Psoas muscle (tissue), 8 donors: ENCODE measurements at places on chromosomes 5 and 9. TPM values are rescaled to one million over a fixed set of nuclear protein-coding genes. Genes with fewer than 3 reads are reported as not detected.

DNA sequence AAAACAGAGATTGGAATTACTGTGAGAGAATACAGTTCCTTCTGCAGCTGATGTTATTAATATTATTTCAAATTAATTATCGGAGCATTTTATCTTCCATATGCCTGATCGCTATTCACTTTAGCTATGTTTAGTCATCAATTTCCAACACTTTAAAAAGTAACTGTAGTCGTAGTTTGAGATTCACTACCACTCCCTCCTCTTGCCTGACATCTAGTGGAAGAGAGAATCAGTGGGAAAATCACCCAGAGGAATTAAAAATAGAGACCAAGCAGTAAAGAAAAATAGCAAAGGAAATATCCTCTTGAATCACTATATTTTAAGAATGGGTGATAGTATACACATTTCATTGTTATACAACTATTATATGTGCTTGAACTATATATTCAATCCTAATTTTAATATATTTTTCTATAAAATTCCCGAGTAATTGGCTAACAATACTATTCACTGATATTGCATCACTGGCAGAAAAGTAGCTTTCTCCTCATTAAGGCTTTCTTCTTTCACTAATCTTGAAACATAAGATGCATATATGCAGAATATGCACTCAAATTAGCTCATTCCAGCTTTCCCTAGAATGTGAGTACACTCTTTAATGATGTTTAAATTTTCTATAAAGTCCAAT is 708.7 kb downstream of the CDH9 start:
- no peak for DNase-seq

GRCh38 chr9:112726428-112726827 is 8.5 kb upstream of the INIP start:
- DNase-seq: no peak

DNA sequence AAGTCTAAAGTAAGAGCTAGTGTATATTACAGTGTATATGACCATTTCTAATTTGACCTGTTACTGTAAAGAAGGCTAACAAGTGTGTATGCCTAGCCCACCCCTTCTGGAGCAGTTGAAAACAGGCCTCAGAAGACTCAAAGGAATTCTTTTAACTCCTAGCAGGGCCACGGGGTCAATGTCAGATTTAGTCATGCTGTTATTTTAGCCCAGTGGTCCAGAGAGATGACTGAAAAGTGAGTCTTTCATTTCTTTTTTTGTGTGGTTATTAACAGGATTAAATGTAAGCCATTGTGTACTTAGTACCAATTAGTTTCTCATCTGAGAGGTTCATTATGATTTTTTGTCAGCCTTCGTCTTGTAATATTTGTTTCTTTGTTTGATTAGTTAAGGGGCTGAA is 24.4 kb downstream of the ZCCHC7 start:
- DNase-seq: no peak

DNA sequence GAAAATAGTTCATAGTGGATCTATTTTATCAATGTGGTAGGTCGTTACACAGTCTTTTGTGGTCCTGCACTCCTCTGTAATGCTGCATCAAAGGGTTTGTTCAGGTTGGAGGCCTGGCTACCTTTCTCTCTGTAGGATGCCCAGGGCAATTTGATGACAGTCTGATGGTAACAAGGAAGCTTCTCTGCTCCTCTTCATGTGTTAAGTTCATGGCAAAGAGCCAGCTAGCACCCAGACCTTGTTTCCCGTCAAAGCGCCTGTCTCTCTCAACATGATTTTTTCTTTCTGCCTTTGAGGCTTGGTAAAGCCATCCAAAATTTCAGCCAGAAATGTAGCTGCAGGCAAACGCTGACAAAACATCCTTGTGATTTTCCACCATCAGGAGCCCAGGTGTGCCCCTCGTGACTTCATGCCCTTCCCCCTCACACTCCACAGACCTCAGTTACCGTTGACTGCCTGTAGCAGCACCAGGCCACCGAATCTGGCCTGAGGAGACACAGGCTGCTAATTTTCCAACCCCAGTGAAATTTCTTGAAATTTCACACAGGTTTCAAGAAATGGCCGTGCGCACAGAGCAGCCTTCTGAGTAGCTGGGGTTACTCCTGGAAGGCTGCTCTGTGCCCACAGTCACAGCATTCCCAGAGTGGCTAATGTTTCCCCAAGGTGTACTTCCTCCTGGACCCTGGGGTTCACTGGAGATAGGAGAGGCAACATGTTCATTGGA is 292.7 kb downstream of the CWC27 start:
- DNase-seq: no peak

DNA sequence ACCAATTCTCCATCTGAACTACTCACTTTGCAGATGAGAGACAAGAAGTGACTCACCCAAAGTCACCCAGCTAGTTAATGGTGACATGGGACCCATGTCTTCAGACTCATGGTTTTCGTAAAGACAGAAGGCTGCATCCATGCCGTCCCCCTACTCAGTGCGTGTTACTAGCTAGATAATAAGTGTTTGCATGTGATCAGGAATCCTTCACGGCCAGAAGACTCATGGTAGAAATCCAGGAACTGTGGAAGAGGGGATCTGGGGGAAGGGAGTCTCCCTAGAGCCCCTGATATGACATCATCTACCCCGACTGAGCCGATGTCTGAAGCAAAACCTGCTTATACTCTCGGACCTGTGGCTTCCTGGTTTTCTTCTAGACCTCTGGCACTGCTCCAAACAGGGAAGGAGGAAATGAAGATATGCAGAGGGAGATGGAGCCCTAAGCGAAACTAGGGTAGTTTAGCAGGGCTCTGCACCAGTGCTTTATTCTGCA is 3.3 kb downstream of the RNF183 start:
- DNase-seq: no peak

- DNase-seq: no peak
Measured at GRCh38 chr5:41837793-41838192, 32.4 kb downstream of the OXCT1 start.

DNA sequence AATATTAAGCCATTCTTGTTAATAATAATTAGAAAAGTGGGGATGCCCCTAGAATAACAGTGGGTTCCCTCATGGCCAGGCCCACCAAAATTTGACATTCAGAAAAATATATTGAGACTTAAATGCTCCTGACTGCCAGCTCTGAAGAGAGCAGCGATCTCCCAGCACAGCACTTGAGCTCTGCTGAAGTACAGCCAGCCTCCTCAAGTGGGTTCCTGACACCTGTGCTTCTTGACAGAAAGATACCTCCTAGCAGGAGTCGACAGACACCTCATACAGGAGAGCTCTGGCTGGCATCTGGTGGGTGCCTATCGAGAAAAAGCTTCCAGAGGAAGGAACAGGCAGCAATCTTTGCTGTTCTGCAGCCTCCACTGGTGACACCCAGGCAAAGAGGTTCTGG is 261.5 kb downstream of the DTWD2 start:
- no peak for DNase-seq

DNA sequence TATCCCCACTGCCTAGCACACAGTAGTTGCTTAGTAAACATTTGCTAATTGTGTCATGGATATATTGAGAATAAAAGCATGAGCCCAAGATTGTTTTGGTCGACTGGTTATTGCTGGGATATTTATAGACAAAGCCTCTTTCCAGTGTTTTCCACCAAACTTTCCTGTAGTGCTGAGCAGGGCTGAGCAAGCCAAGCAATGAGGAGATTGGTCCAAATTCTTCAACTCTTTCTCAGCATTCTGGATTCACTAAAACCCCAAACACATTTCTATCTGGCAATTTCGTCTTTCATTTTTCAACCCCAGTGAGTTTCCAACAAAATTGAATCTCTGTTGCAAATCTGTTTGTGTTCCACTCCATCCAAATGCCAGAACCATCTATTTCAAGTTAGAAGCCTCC is 31.9 kb upstream of the TARS1 start:
- DNase-seq: no peak

GRCh38 chr9:120845255-120845654 is 2.5 kb upstream of the PSMD5 start:
- no peak for DNase-seq

DNA sequence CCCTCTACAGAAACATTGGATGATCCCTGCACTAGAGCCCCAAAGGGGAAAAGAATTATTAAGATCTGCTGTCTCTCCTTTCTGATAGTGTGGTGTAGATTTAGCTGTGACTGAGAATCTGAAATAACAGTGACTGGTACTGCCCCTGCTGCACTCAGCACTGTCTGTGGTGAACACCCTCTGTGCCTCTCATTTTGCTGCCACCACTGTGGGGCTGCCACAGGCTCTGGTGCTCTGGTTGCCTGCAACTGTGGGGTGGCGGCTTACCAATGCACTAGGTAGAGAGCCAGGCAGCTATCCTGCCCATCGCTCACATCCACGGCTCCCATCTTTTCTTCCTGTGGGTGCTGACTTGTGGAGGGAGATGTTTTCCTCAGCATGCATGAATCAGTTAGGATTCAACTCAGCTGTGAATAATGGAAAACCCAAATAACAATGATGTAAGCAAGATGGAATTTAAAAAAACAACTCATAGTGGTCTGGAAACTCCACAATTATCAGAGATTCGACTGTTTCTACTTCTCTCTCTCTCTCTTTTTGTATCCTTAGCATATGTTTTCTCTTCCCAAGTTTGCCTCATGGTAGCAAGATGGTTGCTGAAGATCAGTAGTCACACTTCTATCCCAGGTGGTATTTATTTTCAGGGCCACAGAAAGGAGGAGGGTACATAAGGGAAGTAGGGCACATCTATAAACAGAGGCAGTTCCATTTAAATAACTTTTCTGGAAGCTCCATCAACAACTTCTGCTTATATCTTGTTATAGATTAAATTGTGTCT is 99.8 kb upstream of the DAP start:
- DNase-seq: no peak

DNA sequence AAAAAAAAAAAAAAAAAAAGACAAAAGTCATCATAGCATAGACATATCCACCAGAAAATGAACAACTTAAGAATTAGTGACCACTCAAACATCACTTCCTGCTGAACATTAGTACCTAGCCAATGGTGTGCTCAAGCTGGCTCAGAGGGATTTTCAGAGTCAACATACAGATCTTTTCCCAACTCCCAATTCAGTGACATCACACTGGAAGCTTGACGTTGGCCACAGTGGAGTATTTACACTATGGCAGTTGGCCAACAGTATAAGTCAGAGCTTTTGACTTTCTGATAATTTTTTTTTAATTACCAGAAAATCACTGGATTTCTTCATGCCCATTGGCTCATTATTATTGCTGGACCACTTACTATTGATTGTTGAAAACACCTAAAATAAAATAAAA is 383.5 kb downstream of the ARHGEF28 start:
- no peak for DNase-seq

- DNase-seq: no peak
Measured at GRCh38 chr5:89241186-89241585, 358.2 kb upstream of the MEF2C start.

DNA sequence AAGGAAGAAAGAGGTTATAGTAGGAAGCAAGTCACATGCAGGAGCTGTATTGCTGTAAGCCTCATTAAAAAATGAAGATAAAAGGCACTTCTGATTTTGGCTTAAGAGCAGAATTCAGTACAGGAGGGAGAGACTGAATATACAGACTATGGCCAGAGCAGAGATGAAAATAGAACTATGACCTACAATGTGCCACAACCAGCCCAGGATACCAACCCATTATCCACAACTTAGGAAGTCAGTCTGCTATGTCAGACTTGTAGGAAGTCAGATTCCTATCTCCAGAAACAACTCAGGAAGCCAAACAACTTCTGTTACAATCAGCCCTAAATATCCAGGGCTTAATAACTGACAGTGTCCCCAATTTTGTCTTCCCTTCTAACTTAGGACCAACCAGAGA is 156.2 kb upstream of the ANKH start:
- DNase-seq: no peak

DNA sequence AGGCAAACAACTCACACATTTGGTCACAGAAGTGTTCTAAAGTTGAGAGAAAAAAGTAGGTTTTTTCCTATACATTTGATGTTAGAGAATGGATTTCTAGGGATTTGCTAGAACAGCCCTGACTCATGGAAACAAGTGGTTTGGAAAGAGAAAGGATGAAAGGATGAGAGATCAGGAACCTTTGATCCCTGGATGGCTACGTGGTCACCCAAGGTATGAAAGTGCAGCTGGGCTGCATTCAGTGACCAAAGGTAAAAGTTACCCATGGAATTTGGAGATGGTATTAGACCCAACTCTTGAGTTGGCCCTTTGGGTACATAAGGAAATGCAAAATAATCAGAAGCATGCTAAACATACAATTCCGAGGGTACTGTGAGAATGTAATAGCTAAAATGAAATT is 61.3 kb upstream of the SPIN1 start:
- no peak for DNase-seq

DNA sequence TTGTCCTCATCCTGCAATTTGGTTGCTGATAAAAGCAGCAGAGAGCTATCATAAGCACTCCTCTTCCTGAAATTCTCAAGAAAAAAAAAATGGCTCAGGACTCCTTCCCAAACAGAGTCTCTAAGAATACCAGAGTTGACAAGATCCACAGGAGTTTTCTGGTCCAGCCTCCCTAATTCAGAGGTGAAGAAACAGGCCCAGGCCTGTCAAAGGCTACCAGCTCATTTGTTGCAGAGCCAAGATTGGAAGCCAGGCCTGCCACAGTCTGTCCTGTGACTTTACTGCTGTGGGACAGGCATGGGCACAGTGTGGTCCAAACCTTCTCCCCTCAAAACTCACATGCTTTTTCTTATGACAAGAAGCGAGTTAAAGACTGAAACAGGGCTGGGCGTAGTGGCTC is 41.5 kb downstream of the NIPSNAP3B start:
- DNase-seq: no peak

DNA sequence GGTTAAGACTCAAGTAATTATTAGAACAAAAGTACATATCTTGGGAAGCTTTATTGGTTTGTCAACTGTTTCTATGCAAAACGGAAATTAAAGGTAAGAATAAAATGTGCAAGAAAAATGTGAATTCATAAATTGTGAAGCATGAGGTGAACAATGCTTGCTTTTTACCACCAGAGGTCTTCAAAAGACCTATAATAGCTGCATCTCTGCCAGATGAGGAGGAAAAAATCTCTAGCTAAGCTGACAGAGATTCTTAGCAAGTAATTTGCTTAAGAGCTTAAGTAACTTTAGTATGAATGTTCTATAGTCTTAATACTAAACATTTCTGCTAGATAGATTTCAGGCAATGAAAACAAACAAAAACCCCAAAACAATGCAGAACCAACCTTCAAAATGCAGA is 54.1 kb downstream of the MRPS30 start:
- DNase-seq: no peak

- no peak for DNase-seq
Measured at GRCh38 chr5:126309860-126310259, 113.3 kb upstream of the GRAMD2B start.

- no peak for DNase-seq
Measured at GRCh38 chr5:92992073-92992472, 588.9 kb downstream of the NR2F1-AS1 start.

DROSHA gene
- 29.2 TPM for total RNA-seq

SLC4A9 gene
- total RNA-seq: not detected

LCN15 gene
- total RNA-seq: 0.22 TPM

CD72 gene
- 0.71 TPM for total RNA-seq

TAF11L2 gene
- not detected for total RNA-seq

OSMR gene
- 6.0 TPM for total RNA-seq

PKN3 gene
- 2.6 TPM for total RNA-seq

PCDHGA7 gene
- total RNA-seq: 0.97 TPM

OGN gene
- total RNA-seq: 2.9 TPM
